NCI-H226 (cell line): ENCODE measurements at places on chromosomes 3 and 15.

DNA sequence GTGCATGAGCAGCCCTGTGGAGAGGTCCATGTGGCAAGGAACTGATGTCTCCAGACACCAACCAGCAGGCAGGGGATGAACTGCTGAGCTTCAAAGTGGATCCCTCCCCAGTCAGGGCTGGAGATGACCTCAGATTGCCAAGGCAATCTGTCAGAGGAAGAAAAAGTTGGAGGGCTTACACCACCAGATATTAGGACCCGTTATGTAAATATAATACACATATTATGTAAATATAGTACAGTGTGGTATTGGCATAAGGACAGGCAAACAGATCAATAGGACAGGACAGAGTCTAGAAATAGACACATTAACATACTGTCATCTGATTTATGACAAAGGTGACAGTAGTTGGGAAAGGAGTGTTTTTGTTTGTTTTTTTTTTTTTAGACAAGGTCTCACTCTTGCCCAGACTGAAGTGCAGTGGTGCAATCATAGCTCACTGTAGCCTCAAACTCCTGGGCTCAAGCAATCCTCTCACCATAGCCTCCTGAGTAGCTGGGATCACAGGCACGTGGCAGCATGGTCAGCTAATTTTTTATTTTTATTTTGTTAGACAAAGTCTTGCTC lies 18.0 kb upstream of the RAB7A start:
- no peak for DNase-seq

GRCh38 chr3:98962951-98963350 lies 61.5 kb upstream of the DCBLD2 start:
- no peak for DNase-seq

GRCh38 chr3:100516232-100516631 lies 23.8 kb downstream of the TMEM45A start:
- peak; percentile 30 for DNase-seq

- no peak for DNase-seq
These were observed 1.1 kb upstream of the MYH15 start for GRCh38 chr3:108511490-108511889.

DNA sequence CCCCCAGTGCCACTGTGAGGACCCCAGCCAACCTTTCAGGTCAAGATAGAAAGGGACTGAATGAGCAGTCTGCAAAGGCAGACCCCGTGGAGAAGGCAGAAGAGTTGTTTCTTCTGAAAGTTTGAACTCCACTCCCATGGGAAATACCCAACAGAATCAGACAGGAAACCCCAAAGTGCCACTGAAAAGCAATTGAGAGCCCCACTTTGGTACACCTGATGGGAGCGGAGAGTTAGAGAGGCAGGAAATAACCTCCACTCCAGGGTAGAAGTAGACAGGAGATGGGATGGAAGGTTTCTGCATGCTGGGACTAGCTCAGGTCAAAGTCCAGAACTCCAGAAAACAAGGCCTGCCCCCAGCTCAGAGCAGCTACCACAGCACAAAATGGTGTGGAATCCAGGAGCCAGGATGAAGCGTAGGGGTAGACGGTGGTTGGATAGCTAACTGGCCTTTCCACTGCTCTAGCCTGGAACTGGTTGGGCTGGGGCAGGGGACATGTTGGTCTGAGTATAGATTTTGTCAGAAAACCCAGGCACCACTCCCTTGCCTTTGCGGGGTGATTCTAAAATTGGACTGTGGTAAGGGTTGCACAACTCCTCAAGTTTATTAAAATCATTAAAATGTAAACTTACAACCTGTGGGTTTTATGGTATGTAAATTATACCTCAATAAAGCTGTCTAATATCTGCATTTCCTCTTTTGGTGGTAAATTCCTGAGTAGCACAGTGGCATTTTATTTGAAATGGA lies 1.9 kb upstream of the RAB43 start:
- no peak for DNase-seq

DNA sequence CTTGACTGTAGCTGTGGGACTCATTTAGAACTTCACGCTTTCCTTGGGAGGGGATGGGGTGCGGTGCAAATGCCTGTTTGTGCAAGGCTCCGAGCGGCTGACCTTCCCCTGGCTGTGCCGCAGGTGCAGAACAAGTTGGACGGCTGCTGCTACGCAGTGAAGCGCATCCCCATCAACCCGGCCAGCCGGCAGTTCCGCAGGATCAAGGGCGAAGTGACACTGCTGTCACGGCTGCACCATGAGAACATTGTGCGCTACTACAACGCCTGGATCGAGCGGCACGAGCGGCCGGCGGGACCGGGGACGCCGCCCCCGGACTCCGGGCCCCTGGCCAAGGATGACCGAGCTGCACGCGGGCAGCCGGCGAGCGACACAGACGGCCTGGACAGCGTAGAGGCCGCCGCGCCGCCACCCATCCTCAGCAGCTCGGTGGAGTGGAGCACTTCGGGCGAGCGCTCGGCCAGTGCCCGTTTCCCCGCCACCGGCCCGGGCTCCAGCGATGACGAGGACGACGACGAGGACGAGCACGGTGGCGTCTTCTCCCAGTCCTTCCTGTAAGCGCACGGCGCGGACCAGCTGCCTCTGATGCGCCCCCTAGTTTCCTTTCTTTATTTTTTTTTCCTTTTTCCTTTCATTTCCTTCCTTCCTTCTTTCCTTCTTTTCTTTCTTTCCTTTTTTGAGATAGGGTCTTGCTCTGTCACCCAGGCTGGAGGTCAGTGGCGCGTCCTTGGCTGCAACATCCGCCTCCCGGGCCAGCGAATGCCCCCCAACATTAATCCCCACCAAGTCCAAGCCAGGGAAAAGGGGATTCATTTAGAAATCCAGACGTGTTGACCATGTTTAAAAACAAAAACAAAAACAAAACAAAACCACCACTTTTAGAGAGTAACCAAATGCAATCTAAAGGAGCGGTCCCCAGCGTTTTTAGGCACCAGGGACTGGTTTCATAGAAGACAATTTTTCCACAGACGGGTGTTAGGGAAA lies 42.7 kb downstream of the EIF2AK4 start:
- no peak for DNase-seq

- no peak for DNase-seq
These were observed 1018.6 kb downstream of the TUSC7 start for GRCh38 chr3:117728226-117728625.

DNA sequence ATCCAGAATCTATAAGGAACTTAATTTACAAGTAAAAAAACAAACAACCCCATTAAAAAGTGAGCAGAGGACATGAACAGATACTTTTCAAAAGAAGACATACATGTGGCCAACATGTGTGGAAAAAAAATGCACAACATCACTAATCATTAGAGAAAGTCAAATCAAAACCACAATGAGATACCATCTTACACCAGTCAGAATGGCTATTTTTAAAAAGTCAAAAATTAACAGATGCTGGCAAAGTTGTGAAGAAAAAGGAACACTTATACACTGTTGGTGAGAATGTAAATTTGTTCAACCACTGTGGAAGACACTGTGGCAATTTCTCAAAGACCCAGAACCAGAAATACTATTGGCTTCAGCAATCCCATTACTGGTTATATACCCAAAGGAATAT lies 830.0 kb upstream of the ALCAM start:
- no peak for DNase-seq

DNA sequence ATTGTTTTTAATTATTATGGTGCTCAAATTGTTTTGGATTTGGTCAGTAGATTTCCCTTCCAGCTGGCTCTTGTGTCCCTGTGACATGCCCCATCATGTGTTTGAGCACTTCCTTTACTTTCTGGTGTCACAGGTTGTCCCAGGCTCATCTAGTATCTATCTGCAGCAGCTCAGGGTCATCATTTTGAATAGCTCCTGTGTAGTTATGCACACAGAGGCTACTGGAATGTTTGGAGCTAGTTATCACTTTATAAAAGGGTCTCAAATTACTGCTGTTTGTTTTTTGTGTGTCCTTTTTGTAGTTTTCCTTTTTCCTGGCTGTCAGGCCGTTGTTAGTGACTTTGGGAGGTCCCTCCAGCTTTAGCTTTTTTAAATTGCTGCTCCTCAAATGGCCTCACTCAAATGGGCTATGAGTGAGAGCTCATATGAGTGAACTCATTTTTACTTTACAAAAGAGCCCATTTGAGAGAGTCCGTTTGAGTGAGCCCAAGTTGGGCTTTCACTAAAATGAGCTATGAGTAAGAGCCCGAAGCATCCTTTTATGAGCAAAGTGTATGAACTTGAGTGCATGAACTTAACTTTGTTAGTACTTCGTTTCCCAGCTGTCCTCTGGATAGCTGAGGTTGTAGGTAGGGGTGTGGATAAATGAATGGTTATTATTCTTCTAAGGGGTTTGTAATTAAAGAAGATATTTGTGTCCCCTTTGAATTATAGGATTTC lies 43.8 kb downstream of the SQOR start:
- DNase-seq: no peak

DNA sequence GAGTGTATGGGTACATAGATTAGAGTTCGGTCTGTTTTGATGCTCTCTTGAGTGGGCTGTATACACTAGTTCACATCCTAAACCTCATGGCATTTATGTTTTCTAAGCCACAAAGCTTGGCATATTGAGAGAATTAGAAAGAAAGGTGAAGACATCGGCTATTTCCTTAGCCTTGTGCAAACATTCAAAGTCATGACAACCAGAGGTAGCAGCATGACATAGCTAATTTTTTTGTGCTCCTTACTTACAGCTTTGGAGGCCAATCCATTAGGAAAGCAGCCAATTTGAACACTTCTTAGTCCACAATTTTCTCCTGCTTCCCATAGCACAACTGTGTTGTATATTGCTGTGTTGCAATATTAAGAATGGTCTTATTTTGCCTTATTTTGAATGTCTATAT lies 21.5 kb upstream of the AADAC start:
- DNase-seq: no peak

GRCh38 chr3:196202516-196202970 lies 8.7 kb downstream of the ZDHHC19 start:
- no peak for DNase-seq

DNA sequence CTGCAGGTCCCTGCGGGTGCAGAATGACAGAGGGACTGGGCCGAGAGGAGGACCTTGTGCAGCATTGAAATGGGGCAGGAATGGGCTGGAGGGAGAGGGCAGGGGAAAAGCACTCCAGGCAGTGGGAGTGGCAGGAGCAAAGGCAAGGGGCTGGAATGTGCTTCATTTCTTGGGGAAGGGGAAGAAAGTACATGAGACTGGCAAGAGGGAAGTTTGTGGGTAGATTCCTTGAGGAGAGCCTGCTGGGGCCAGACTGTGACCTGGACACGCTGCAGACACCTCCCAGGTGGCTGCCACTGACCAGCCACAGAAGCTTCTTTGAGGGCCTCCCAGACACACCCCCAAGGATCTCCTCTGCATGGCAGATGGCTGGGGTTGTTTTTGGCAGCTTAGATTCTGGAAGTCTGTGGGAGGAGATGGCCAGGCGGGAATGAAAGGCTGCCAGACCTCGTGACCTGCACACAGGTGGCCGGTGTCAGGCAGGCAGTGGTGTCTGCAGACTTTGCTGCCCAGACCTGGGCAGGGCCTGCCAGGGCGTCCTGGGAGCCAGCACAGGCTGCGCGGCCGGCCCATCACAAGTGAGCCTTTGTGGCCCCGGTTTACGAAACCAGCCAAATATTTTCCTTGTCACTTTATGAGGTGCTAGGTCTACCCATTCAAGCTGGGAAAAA lies 53.1 kb downstream of the SPSB4 start:
- DNase-seq: no peak

DNA sequence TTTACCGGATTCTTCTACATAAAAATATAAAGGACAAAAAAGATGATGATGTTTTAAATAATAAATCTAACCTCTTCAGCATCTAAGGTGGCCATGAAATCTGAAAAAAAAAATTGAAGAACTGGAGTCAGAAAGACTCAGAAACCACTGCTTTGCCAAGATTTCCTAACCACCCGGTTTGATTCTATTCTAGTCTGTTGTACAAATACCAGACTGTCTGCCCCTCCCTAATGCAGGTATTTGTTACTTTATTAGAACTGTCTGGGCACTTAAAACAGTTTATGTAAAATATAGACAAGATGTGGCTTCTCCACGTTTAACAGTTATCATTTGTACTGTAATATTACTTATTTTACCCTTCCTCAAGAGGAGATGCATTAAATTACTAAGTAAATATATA lies 48.8 kb downstream of the UACA start:
- peak; percentile 53 for DNase-seq

DNA sequence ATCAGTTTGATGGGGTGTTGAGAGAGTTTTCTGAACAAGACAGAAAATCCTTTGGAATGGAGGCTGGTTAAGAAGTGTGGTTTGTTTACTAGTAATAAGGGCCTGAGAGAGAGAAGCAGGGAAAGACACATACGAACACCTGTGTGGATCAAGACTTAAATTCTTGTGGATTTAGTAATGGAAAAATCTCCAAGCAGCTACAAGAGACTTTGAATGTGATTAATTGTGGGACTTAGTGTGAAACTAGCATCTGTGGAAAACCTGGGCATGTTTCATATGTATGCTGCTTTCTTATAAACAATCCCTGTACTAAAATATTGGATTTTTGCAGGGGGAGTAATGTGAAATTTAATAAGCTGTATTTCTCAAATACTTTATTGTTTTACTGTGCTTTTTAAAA lies 399.1 kb downstream of the SI start:
- no peak for DNase-seq

- no peak for DNase-seq
These were observed 511.1 kb upstream of the UBE2E2 start for GRCh38 chr3:22691856-22692628.

DNA sequence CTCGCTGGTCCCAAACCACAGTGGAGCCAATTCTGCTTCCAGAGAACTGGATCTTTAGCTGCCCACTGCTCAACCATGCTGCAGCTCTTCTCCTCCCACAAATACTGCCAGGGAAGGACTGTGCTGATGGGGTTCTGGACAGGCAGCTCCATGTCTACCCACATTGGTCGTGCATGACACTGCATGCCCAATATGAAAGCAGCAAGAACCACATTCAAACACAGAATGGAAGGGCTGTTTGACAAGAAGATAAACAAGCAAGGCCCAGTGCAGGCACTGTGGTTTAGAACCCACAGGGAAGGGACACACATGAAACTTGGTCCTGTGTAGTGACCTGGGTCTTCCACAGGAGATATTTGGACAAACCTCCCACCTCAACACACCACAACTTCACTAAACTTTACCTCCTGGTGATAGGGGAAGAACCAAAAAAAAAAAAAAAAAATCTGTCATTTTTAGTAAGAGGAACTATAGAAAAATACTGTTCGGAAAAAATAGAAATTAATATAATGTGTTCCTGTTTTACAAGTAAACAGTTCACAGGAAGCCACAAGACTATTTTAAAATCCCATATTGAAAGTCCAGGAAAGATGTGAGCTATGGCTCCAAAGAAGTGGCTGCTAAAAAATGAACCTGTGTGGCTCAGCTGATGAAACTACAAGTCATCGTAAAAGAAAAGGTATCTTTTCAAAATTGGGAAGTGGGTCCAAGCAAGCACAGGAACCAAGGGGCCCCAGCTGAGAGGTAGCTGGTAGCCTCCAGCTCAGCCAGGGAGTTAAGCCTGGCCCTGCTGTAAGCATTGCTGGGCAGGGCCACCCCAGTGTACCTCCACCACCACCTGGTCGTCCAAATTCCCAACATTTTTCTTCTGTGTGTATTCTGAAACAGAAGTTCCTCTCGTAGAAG lies 77.7 kb upstream of the ACAN start:
- DNase-seq: no peak

DNA sequence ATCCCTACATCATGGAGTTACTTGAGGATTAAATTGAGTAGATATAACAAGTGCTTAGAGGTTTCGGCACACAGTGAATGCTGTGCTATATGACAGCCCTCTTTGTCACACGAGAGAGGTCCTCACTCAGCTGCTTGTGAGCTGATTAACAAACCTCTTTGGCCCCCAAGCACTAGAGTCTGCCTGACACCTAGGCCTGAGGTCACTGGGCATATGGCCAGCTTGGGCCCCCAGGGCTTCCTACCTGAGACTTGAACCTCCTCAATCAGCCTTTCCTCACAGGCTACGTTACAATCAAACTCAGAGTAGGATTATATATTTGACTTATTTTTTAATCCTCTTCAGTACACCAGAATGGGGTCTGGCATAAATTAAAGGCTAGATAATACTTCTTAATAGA lies 88.8 kb downstream of the WDR72 start:
- DNase-seq: no peak
